ENCODE measurements at places on chromosomes 12 and 14.

DNA sequence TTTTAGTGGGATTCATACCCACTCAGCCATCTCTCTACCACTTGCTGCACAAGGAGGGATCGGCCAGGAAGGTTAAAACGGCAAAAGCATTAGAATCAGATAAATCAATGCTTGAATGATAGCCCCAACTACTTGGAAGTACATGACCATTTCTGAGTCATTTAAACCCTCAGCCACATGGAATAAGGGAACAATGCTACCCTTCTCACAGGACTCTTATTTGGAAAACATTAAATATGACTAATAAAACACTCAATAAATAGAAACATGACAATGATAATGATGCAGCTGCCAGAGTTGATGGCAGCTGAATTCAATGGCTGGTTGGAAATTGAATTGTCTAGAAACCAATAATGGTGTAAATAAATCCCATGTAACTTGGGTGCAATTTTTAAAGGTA, 165.4 kb downstream of the FLRT2 start:
- no peak for DNase-seq

GRCh38 chr14:55245657-55246268, 25.5 kb upstream of the FBXO34 start:
- no peak for DNase-seq

DNA sequence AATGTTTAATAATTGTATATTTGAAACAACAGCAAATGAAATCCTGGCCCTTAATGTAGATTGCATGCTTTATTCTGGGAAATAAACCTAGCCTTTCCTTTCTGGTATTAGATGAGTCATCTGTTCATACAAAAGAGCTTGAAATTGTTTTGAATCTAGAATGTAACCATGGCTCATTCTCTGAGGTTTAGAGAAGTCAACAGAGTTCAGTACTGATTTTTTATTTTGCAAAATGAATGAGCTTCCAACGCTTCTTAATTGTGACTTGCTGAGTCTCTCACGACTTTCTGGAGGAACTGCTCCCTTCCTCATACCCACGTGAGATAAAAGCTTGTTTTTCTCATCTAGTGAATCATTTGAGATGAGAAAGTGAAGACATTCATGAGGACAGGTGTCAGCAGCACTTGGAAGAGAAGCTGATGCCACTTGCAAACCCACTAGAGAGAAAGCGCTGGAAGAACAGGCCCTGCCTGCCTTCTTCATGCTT, 509.6 kb downstream of the VRK1 start:
- no peak for DNase-seq

GRCh38 chr14:87434680-87435079, 558.3 kb downstream of the GALC start:
- DNase-seq: no peak

GRCh38 chr14:69574263-69574953, at the start of gene CCDC177:
TSS of gene CCDC177 (minus strand) at chr14:69574871. CDS start at chr14:69573622, 1,249 bp downstream.
- DNase-seq: peak; percentile 31

DNA sequence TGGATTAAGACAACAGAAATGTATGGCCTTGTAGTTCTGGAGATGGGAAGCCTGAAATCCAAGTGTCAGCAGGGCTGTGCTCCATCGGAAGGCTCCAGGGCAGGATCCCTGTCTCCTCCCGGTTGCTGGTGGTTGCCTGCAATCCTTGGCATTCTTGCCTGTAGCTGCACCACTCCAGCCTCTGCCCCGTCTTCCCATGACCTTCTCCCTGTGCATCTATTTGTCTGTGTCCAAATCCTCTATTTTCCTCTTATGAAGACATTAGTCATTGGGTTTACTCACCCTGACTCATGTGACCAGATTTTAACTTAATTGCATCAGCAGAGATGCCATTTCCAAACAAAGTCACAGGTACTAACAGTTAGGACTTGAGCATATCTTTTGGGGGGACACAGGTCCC, 15.1 kb downstream of the TUNAR start:
- DNase-seq: peak; percentile 83

GRCh38 chr12:13196130-13196921, at the start of gene EMP1:
TSS of gene EMP1 (plus strand) at chr12:13196726. CDS start at chr12:13211511, 14,785 bp downstream.
- peak; percentile 98 for DNase-seq

DNA sequence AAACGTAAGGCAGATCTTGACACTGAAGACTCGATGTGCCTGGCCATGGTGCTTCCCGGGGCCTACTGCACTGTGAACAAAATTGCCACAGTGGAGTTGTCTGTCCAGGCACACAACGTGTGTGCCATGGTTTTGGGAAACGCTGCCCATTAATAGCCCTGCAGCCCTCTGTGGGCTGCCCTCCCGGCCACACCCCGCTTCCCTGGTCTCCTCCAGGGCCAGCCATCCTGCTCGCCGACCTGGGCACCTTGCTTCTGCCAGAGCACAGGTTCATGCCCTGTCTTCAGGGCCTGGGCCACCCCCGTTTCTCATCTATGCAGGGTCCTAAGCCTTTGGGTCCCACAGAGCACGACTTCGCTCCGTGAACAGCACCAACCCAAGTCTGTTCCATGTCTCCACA, 18.9 kb downstream of the MEG3 start:
- no peak for DNase-seq

DNA sequence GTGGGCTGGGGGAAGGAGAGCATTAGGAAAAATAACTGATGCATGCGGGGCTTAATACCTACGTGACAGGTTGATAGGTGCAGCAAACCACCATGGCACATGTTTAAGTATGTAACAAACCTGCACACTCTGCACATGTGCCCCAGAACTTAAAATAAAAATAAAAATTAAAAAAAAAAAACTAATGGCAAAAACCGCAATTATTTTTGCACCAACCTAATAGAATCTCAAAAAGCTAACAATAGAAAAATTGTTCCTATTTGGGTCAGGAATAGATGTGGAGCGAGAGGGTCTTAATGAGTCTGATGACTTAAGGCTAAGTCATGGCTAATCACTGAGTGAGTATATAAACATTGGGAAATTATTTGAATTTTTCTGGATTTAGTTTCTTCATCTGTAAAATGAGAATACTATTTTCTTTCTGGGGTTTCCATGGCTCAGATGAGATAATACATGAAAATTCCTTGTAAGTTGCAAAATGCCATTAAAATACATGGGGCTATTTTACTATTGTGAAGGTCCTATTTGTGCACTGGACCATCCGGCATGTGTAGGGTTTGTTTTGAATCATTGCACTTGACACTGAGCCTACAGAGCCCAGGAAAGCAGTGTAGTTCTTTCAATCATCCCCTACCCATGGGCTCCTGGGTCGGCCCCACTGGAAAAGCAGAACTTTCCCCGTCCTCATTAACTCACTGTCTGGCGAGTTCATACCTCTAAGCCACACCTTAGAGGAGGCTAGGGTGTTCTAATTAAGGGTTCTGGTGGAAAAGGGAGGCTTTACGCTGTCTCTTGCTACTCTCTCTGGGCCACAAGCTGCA, 164.1 kb upstream of the NTF3 start:
- no peak for DNase-seq

DNA sequence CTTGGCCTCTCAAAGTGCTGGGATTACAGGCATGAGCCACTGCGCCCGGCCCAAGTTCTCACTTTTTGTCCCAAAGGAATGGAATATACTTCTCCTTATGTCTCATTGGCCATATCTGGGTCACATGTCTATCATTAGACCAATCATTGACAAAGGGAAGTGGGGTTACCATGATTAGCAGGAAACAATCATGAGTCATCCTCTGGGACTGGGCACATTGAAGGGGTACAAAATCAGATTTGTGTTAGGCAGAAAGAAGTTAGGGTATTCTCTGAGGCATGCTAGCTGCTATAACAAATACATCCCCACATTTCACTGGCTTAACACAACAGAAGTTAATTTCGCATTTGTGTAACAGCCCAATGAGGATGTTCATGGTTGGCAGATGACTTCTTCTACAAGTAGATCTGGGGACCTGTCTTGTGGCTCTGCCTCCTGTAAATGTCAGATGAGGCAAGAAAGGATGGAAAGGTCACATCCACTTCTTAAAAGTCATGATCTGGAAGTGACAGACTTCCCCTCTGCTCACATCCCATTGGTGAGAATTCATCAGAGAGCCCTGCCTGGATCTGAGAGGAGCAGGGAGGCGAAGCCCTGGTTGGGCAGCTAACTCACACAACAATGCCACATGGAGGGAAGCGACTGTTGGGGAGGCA, 3.1 kb downstream of the CCDC63 start:
- no peak for DNase-seq

- no peak for DNase-seq
These were observed 269.4 kb upstream of the CCDC196 start for GRCh38 chr14:66216763-66217162.

Data from MG63 (cell line).